ENCODE measurements at places on chromosomes 11 and 22. TPM values are rescaled to one million over a fixed set of nuclear protein-coding genes. Genes with fewer than 3 reads are reported as not detected.

DNA sequence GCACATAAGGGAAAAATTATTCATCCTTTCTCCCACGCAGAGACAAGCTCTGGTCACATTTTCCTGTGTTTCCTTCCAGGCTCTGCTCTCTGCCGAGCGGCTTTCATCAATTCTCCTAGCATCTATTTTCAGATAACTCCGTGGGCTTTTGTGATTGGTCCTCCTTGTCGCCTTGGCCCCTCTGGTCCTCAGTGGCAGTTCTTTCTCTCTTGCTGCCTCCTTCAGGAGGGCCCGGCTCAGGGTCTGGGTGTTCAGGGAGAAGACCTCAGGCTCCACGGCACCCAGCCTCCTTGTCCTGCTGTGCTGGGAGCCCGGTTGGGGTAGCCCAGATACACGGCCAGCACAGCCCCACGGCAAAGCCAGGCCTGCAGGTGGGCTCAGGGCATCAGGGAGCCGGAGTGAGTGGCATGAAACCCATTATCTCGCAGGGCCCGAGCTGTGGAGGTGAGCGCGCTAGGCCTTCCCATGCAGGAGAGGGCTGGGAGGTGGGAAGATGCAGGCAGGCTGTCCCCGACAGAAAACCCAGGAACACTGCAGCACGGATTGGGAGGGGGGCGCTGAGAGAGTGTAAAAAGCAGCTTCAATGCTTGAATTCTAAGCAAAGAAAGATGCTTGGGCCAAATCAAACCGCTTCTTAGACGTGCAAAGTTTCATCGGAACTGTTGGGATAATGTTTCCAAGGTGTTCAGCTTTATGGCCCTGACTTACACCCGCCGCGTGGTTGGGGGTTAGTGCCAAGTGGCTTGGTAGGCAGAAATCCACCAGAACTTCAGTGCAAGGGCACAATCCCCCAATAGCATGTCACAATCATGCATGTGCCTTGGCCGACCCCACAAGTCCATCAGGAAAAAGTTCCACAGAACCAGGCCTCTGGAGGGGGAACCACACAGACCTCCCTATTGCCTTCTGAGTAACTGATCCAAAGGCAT lies 81.9 kb upstream of the WNT7B start:
- peak overlapping the region; percentile 19 for H3K4me3 ChIP-seq
- no peak for DNase-seq
- H3K36me3 ChIP-seq = no peaks in the 10 kb centered on the region
- H3K27ac ChIP-seq = peak overlapping the region; percentile 99

- peaks cover 29% of the 10 kb centered on the region for H3K36me3 ChIP-seq
- no peak overlapping the region for H3K4me3 ChIP-seq
Measured at GRCh38 chr22:17698948-17699347, 60.4 kb downstream of the BCL2L13 start.

- DNase-seq = no peak
- H3K4me3 ChIP-seq = no peak overlapping the region
- no peaks in the 10 kb centered on the region for H3K36me3 ChIP-seq
- H3K27ac ChIP-seq = no peak overlapping the region
Measured at GRCh38 chr11:115590254-115590653, 86.0 kb upstream of the CADM1 start.

DUSP8 gene
- 3.9 TPM for total RNA-seq

C11orf86 gene
- total RNA-seq = not detected

LUZP2 gene
- total RNA-seq = not detected

All from tibial nerve (tissue), 4 donors.